ENCODE measurements at places on chromosomes 1 and 21.
A peak's percentile ranks its signal among the peaks of the same experiment; 100 is the strongest.

- DNase-seq, result no peak
Measured at GRCh38 chr1:110360431-110360830, 21.3 kb downstream of the RBM15 start.

DNA sequence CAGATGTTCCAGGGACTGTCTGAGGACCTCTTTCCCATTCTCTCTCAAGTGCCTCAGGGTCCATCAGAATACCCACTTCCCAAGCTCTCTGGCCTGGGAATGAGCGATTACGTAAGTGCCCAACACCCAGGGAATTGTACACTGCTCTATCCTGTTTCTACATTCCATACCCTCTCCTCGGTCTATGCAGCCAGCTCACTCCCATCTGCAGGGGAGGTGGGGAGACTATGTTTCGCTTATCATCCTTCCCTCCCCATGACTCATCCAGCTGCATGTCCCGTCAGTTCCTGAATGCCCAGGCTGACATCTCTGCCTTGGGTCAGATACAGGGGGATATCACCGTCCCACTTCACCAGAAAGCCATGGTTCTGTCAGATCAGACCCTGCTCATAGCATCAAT is 34.5 kb upstream of the CD1D start:
- DNase-seq, result no peak

GRCh38 chr1:15107058-15107687 is 46.4 kb upstream of the TMEM51 start:
- DNase-seq, result no peak

DNA sequence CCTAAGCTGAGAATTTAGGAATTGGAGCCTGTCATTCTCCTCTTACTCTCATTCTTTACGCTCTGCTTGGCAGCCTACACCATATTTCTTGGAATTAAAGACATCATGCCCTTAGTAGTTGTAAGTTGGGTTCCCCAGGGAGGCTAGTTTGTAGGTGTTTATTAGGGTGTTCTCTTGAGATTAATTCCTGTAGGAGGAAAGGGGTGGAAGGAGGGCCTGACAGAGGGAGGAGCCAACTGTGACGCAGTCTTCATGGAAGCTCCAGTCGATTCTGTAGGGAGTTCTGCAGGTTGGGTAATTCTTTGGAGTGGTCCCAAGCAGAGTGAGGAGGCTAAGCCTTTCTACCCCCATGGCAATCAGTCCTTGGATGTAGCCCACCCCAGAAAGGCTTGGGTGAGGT is 111.4 kb downstream of the HHAT start:
- DNase-seq, result no peak

DNA sequence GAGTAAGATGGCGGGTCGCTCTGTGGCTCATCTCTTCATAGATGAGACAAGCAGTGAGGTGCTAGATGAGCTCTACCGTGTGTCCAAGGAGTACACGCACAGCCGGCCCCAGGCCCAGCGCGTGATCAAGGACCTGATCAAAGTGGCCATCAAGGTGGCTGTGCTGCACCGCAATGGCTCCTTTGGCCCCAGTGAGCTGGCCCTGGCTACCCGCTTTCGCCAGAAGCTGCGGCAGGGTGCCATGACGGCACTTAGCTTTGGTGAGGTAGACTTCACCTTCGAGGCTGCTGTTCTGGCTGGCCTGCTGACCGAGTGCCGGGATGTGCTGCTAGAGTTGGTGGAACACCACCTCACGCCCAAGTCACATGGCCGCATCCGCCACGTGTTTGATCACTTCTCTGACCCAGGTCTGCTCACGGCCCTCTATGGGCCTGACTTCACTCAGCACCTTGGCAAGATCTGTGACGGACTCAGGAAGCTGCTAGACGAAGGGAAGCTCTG is 2.4 kb downstream of the TNFAIP8L2 start:
- no peak for DNase-seq

DNA sequence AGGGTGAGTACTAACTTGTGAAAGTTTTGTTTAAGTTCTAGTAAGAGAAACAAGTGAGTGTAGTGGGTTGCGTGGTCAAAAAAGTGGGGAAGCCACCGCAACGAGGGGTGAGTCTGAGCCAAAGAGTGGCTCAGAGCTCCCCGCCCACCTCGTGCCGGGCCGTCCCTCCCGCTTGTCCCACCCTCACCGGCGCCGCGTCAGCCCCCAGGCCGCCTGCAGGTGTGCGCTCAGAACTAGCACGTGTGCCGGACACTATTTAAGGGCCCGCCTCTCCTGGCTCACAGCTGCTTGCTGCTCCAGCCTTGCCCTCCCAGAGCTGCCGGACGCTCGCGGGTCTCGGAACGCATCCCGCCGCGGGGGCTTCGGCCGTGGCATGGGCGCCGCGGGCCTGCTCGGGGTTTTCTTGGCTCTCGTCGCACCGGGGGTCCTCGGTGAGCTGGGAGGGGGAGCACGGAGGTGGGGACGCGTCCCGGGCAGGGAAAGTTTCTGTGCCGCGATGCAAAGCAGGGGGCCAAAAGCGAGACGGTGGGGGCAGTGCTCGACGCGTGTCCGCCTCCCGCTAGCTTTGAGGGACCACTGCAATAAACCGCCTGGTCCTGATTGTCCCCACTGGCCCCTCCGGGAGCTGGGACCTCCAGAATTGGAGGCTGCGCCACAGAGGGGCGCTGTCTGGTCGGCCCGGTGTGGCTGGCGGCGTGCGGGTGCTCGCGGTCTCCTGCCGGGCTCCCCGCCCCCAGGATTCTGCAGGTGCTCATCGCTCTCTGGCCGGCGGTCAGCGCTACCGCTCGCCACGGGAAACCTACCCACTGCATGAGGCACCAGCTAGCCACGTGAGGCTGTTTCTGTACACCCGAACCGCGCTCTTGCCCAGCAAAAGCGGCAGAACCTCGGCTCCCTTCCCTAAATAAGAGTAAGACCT is at the start of gene CR2:
Gene CR2 (plus strand): TSS at position 283 of the 919 bp plus-strand sequence. CDS start 91 bp downstream, at position 374.
- no peak for DNase-seq

- no peak for DNase-seq
Measured at GRCh38 chr1:205046870-205047269, 3.9 kb downstream of the CNTN2 start.

GRCh38 chr1:119374208-119374874 is 5.8 kb downstream of the HAO2 start:
- no peak for DNase-seq

DNA sequence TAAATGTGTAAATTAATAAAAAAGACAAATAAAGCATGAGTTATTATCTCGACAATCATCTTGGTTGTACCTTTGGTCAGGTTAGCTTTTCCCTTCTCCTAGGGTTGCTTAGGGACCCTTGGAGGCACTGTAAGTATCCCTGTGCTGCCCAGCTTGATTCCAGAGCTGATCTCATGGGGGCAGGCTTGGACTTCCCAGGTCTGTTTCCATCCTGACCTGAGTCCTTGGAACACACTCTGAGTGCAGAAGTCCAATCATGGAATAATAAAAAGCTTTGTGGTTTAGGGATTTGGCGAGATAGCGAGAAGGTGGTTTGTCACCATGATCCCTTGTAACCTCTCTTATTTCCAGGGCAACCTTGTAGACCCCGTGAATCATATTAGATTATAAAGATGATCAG is 18.7 kb upstream of the PAPPA2 start:
- DNase-seq, result no peak

GRCh38 chr1:224781800-224782199 is 147.7 kb upstream of the DNAH14 start:
- DNase-seq, result no peak

GRCh38 chr1:94989398-94989797 is 62.5 kb upstream of the CNN3 start:
- DNase-seq, result no peak

- no peak for DNase-seq
Measured at GRCh38 chr1:67801903-67802302, 31.4 kb downstream of the GNG12 start.

GRCh38 chr21:46089285-46089684 is 8.6 kb upstream of the COL6A2 start:
- DNase-seq, result no peak

- DNase-seq, result no peak
Measured at GRCh38 chr1:24416666-24417391, 1.2 kb downstream of the NIPAL3 start.

DNA sequence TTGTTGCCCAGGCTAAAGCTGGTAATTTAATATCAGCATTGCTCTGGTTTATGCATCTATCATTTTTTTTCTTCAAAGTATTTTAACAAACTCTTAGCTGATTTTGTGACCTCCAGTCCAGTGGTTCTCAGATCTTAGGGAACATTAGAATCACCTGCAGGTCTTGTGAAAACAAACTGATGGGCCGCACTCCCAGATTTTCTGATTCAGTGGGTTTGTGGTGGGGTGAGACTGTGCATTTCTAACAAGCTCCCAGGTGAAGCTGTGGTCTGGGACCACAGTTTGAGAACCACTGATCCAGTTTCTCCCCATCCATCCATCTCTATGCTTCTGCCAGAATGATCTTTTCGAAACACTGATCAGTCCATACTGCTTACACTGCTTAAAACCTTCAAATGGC is 305.7 kb upstream of the USP24 start:
- DNase-seq, result no peak

DNA sequence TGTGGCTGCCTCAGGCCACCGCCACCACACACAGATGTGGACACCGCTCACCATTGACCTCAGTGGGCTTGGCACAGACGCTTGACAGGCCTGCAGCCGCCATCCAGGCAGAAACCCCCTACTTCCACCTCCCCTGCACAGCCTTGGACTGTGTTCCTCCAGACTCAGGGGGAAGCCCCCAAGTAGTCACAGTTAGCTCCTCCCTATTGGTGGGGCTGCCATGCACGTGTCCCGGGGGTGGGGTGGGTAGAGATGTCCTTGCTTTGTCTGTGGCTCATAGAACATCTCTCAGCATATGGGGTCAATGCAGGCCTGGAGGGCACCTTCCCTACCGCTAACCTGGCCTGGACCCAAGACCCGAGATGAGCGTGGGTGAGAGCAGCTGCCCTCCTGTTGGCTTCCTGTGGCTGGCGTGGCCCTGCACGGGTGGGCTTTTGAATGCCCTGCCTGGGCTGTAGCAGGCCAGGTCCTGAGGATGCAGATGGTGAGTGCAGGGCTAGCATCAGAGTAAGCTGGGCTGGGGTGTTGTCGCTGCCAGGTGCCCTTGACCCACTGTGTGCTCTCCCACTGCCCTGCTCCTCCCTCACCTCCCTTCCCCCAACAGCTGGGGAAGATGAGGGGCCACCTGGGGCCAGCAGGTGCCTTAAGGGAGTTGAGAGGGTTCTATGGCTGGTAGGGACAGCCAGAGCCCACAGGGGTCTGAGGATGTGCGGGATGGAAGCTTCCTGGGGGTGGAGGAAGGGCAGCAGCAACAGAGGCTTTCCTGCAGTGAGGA is 6.2 kb downstream of the CROCC start:
- no peak for DNase-seq

GRCh38 chr1:181018901-181019681 is 3.6 kb downstream of the STX6 start:
- no peak for DNase-seq

- DNase-seq, result no peak
Measured at GRCh38 chr1:204250428-204251030, 36.7 kb upstream of the GOLT1A start.

DNA sequence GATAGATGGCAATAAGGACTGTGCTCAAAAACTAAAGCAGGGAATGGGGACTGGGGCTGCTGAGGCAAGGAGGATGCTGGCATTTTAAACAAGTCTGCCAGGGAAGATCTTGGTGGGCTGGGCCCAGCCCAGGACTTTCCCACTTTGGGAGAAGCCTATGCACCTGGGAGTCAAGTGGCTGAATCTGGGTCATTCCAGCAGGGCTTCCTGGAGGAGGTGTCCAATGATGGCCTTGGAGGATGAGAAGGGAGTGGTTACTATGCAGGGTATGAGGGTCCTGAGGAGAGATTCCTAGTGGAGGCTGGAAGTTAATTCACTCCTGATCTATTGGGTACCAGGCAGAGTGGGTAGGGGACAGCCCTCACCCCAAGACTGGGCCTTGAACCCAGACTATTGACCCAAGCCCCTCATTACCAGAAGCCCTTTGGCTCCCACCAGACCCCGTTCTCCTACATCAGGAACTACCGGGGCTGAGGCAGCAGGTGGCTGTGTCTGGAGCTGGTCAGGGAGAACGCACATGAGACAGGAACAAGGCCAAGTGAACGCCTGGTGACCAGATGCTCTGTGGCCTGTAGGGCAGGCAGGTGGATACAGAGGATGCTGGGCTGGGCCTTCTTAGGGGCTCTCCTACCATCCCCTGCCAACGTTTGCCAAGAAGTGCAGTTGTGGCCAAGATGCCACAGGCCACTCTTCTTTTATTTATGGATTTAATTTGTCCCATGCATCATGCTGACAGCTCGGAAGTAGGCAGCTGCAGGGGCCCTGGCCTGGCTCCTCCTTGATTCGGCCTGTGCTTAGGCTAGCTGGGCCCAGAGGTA is 18.3 kb upstream of the LRP8 start:
- no peak for DNase-seq

DNA sequence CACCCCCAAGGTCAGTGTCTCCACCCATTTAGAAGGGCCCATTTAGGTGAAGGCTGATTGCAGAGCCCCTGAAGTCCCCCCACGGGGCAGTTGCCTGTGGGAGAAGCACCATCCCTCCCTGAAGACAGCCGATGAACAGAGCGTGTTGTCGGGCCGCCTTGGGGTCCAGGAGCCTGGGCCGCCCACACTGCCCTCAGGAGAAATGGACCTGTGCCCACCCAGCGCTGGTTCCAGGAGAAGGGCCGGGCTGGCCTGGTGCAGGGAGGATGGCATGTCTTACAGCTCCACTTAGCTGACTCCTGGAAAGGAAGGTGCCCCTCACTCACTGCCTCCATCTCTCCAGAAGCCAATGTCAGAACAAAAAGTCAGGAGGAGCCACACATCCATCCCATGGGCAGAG is 252.7 kb upstream of the VAMP3 start:
- DNase-seq, result no peak

DNA sequence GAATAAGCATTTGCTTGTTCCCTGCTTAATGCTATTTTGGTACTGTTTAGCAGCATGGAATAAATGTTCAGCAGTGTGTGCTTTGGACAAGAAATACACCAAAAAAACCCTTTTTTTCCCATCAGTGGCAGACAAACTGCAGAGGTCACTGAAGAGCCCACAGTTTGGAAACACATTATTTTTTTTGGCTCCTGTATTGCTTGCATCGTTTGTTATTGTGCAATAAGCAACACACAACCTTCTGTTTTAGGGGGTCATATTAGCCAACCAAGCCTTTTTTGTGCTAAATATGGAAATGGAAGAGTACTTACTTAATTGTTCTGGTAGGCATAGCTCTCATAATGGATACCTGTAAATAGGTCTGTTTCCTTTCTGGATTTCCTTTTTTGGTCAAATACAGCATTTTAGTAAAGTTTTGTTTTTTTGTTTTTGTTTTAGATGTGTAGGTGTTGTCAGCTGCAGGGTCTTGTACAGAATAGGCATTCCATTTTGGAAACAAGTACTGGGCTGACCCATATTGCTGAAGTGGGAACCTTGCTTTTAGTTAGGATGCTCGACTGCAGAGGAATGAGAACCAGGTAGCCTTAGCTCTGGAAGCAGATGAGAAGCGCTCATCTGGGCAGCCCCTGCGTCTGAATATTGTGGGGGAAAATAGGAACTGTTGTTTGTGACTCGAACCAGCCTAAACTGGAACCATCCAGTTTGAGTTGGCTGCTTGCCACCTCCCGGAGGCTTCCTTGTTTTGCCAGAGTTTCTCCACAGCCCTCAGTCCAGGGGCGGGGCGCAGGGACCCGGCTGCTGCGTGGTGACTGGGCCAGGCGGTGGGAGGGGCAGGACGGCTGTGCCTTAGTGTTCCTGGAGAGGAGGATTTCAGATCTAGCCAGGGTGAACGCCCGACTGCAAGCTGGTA is 38.4 kb downstream of the SPEN start:
- DNase-seq, result peak; percentile 47

GRCh38 chr21:45586289-45586858 is 44.1 kb upstream of the SLC19A1 start:
- DNase-seq, result no peak

GRCh38 chr21:43899307-43900077 is 34.5 kb downstream of the AGPAT3 start:
- DNase-seq, result no peak

- no peak for DNase-seq
Measured at GRCh38 chr1:241990040-241990439, 8.9 kb downstream of the MAP1LC3C start.

Data from cortex of kidney (tissue), 1 donor.